Heart right ventricle (tissue), 16 donors: ENCODE measurements at places on chromosomes 7 and 10.

GRCh38 chr7:23235813-23236221 is 10.8 kb upstream of the GPNMB start:
- no peak for DNase-seq

- DNase-seq = no peak
Observed at GRCh38 chr10:127889605-127890195, 3.0 kb downstream of the CLRN3 start.

DNA sequence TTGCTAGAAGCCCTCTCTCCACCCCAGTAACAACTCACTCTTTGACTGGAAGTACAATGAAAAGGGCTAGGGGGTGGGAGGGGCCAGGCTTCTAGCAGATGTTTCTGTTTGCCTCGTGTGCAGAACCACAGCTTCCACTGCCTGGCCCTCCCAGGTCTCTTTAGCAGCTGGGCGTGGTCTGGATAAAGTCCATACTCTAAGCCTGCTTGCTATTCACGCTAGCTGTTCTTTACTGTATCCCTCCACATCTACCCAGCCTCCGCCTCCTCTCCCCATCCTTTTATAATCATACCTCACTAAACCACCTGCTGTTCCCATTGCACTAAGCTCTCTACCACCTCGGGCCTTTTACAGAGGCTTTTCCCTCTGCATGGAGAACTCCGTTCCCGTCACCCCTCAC is 288.8 kb downstream of the CAMK1D start:
- no peak for DNase-seq

GRCh38 chr7:42161110-42161509 is 75.9 kb downstream of the GLI3 start:
- DNase-seq = no peak

DNA sequence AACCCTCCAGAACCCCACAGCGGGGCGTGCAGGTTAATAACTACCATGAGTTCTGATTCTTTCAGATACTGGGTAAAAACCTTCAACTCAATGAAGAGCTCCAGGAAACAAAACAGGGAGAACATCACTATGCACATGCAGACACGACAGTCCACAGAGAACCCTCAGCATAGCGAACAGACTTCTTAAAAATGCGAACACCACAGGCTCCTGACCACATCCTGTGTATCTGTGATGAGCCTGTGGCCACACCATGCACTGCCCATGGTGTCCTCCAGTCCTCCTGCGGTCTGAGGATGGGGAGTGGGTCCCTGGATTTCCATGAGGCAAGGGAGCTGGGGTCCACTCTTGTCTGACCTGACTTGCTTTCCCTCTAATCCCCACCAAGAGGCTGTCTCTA is 107.2 kb downstream of the COBL start:
- no peak for DNase-seq

GRCh38 chr10:30116041-30116491 is 56.7 kb upstream of the JCAD start:
- no peak for DNase-seq

DNA sequence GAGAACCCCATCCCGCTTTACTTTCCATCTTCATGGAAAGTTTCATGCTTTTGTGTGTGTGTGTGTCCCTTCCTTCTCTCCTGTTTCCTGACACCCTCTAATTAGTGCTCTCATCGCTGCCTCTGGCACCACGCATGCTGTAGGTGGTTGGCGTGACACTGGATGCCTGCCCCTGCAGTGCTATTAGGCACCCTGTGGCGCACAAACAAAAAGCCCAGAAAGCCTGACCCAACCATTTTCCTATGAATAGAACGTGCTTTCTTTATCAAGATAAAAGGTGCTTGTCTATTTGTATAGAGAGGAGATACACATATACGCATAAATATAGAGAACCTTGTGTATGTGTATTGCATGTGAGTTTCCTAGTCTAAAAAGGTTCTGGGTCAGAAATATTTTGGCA is 120.8 kb upstream of the CDCA7L start:
- DNase-seq = no peak

- DNase-seq = no peak
Observed at GRCh38 chr10:64648915-64649314, 1127.7 kb downstream of the REEP3 start.

DNA sequence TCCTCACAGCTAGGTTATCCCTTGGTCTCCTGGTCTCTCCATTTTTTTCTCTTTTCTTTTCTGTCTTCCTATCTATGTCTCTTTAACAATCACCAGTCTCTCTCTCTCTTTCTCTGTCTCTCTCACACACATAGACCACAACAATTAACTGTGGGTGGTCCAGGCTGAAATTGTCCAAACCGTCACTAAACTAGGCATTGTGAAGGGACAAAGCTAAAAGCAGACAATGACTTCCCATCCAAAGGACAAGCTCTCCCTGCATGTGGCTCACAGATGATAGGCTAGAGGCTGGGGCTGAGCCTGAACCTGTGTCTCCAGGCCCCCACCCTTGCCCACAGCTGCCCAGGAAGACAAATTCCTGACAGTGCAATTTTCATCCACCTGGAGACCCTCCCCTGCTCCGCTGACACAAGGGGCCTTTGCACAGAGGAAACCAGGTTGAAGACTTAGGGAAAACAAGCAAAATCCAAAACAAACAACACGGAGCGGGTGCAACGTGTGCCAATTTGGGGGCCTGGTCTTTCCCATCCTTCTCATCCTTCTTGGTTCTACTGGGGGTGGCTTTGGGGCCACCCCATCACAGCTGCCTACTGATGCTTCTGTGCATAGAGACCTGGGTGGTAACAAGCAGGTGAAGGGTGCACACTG is 755.4 kb downstream of the GRID1 start:
- no peak for DNase-seq

GRCh38 chr7:44382459-44383265 is 57.3 kb upstream of the CAMK2B start:
- DNase-seq = no peak
